ENCODE measurements at places on chromosomes 13 and 19.

GRCh38 chr13:37011002-37011401 lies 10.4 kb downstream of the EXOSC8 start:
- DNase-seq = no peak

GRCh38 chr13:34591900-34592529 lies 350.1 kb upstream of the NBEA start:
- no peak for DNase-seq

DNA sequence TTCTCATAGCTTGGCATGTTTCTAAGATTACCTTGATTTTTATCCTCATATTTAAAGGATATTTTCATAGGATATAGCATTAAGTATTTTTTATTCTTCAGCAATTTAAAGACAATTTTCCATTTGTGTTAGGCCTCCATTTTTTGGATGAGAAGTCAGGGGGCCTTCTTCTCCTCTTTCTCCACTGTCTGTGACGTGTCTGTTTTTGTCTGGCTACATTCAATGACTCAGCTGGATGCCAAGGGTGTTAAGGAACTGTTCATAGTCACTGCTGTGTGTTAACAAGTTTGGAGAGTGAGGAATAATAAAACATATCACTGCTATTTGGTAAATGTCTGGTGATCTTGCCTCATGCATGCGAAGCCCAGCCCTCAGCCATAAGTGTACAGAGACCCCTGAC lies 36.4 kb downstream of the ZNF582 start:
- DNase-seq = no peak

DNA sequence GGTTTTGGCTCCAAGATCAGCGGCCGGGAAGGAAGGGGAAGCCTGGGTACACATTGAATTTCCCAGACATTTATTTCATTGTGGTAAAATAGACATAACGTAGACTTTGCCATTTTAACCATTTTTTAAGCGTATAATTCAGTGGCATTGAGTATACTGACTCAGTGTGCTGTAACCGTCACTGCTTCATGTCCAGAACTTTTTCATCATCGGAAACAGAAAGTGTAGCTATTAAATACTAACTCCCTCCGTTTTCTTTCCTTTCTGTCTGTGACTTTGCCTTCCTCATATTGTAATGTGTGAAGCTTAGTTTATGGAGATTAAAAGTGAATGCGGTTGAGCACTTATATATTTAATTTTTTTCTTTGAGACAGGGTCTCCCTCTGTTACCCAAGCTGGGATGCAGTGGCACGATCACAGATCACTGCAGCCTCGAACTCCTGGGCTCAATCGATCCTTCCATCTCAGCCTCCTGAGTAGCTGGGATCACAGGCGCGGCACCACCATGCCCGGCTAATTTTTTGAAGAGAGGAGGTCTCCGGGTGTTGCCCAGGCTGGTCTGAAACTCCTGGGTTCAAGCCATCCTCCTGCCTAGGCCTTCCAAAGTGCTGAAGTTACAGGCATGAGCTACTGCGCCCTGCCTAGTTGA lies 1.4 kb downstream of the HNRNPM start:
- no peak for DNase-seq

DNA sequence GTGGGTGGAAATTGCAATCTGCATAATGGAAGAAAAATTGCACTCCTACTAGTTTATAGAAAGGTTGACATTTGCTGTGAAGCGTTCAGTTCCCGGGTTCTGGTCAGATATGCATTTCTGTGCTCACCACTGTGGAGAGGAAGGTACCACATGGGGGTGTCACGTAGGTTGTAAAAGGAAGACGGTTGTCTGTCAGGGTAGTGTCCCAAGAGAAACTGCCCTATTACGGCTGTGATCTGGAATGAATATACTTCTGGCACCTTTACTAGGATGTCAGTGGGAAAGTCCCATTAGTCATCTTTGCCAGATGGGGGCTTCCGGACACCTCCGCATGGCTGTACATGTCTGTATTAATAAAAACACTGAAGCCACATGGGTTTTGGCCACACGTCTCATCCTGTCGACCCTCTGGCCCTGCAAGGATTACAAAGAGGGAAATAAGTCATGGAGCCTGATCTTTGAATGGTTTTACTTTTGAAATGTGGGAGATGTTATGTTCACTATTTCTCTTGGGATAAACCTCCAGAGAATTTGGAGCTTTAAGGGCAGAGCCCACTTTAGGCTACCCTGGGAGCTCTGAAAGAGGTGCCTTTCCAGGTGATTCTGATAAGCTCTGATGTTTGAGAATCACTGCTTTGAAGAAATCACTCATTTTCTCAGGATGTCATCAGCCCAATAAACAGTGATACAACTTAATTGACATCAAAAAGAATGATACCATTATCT lies 133.9 kb downstream of the AKAP11 start:
- no peak for DNase-seq

- DNase-seq = no peak
These were observed 7.7 kb downstream of the PPP1R12C start for GRCh38 chr19:55109527-55110291.

All from stimulated activated CD4-positive, alpha-beta T cell treated with anti-CD3 and anti-CD28 coated beads, Interleukin-15, amount 100 ng/mL, for 1 hour (primary cell).